ENCODE measurements at places on chromosomes 11 and 22. TPM values are rescaled to one million over a fixed set of nuclear protein-coding genes. Genes with fewer than 3 reads are reported as not detected.

Gene IGLL5
- not detected for total RNA-seq

Gene SLC22A25
- total RNA-seq: not detected

Gene TTC36
- 1.1 TPM for total RNA-seq

Gene OR52H1
- 1.6 TPM for total RNA-seq

Gene LRFN4
- total RNA-seq: 26.6 TPM

Gene TSPAN32
- 1.2 TPM for total RNA-seq

DNA sequence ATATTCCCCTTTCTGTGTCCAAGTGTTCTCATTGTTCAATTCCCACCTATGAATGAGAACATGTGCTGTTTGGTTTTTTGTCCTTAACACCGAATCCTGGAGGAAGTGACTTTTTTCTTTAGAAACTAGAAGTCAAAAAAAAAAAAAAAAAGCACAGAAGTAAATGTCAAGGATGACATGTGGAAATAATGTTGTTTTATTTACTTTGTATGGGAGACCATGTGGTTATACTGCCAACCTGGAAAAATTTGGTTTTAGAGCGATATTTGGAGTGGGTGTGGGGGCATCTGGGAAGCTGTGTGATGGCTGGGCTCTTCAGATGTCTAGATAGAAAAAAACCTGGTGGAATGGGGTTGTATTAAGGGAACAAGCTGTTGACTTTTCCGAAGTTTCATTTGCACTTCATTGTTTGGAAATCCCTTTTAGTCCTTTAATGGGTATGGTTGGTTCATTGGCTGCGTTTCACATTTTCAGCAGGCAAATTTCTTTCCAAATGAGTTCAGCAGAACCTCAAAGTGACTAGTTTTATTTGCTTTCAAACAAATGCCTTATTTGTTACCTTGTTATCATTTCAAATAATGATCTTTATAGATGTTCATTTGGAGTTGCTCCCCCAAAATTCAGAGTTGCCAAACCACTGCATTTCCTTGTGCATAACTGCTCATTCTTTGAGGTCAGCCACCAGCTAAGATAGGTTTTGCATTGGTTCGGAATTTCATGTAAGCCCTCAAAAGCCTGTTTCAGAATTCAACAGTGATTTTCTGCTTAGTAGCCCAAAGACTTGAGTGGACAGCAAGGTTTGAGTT is 508.2 kb downstream of the METTL15 start:
- no peak for DNase-seq

DNA sequence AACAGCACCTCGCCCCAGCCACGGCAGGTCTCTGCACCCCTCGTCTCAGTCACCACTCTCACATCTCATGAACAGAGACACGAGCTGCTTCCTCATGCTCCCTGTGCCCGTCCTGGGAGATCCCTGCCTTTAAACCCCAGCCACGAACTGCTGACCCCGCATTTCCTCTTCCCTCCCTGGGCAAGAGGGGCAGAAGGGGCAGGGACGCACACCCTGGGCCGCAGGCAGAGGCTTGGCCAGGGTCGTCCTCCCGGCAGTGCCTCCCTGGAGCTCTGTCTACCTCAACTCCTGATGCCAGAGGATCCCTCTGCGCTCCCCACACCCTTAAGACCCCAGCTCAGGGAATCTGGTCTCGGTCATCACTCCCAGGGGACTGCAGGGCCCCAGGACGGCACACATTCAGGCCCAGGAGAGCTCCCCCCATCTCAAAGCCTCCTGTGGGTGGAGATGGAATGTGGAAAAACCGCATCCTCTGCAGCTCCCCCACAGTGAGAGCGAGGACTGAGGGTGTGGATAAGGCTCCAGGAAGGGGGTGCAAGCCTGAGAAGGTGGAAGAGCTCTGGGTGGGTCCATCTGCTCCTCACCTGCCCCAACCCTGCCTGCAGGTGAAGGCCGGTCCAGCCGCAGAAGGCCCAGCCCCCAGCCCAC is 1.2 kb downstream of the BID start:
- no peak for DNase-seq

- no peak for DNase-seq
These were observed 11.1 kb upstream of the MYH9 start for GRCh38 chr22:36398601-36399471.

DNA sequence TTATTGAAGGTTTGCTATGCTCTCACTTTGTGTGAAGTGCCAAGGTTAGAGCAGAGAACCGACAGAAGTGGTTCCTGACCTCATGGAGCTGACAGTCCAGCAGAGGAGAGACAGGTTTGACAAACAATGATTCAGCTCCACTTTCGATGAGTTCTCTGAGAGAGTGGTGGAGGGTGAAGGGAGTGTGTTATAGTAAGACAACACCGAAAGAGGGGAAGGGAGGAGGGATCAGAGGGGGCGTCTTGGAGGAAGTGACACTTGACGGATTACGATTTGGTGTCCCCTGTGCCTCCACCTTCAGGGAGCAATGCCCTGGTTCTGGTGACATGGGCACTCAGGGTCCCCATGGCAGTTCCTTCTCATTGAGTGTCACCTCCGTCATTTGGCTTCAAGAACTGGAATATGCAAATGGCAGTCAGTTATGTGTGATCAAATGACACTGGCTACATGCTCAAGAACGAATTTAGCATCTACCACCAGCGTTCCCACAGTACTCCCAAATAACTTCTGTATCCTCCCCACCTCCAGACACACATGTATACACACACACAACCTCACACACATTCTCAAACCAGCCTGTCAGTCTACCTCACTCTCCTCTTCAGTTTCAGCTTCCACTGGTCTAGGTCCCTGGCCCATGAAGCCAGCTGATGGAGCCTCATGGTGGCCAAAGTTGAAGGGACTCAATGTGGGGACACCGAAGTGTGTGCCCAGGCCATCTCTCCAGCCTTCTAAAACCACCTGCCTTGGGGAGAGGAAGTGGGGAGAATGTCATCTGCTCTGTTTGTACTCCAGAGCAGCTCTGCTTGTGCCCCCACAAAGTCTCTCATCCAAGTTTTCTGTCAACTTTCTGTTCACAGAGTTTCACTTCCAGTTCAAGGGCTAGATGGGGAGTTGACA is 31.4 kb upstream of the NUP160 start:
- no peak for DNase-seq

DNA sequence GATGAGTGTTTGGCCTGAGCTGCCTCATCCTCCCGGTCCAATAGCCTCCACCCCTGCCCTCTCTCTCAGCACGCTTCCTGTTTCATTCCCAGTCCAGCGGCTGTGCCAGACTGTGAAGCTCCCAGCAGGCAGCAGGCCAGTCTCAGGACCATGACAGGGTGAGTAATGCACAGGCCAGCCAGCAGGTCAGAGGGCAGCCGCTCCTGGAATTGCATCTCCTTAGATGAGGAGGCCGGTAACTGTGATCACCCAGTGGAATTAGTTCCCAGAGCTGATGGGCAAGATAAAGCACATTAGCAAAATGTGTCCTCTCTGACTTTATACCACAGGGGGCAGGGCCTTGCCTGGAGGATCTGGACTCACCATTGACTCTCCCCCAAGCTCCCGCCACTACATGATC is 251.2 kb downstream of the ETS1 start:
- DNase-seq: no peak

GRCh38 chr11:67278939-67279588 is 10.0 kb upstream of the ANKRD13D start:
- no peak for DNase-seq

- no peak for DNase-seq
These were observed 5.3 kb upstream of the CDC42BPG start for GRCh38 chr11:64849598-64850356.

DNA sequence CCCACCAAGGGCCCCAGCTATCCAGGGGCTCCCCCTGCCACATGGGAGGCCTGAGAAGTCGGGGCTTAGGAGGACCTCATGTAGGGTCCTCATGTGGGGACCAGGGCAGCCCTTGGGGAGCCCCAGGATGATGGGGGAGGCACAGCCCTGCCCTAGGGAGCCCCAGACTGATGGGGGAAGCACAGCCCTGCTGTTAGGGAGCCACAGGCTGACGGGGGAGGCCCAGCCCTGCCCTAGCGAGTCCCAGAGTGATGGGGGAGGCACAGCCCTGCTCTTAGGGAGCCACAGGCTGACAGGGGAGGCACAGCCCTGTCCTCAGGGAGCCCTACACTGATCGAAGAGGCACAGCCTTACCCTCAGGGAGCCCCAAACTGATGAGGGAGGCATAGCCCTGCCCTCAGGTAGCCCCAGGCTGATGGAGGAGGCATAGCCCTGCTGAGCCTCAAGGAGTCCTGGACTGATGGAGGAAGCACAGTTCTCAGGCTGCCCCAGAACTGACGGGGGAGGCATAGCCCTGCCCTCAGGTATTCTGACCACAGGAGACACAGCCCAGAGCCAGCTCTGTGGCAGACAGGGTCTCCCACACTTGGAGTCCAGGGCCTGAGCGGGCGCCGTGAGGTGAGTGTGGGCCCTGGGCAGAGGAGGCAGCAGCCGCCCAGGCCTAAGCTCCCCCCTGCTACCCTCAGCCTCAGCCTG is 10.8 kb downstream of the PRR33 start:
- DNase-seq: no peak

DNA sequence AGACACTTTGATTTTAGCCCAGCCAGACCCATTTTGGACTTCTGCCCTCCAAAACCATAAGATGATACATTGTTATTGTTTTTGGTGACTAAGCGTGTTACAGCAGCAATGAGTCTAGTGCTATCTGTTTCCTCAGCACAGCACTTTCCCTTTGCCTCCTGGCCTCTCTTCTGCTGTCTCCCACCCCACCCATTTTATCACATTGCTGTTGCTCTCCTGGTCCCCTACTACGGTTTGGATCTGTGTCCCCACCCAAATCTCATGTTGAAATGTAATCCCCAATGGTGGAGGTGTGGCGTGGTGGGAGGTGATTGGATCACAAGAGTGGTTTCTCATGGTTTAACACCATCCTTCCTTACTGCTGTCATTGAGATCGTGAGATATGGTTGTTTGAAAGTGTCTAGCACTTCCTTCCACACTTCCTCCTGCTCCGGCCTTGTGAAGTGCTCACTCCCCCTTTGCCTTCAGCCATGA is 59.8 kb upstream of the CD82 start:
- no peak for DNase-seq

- no peak for DNase-seq
These were observed 314.4 kb downstream of the AASDHPPT start for GRCh38 chr11:106391771-106392420.
